ENCODE measurements at places on chromosomes 12 and 14.

DNA sequence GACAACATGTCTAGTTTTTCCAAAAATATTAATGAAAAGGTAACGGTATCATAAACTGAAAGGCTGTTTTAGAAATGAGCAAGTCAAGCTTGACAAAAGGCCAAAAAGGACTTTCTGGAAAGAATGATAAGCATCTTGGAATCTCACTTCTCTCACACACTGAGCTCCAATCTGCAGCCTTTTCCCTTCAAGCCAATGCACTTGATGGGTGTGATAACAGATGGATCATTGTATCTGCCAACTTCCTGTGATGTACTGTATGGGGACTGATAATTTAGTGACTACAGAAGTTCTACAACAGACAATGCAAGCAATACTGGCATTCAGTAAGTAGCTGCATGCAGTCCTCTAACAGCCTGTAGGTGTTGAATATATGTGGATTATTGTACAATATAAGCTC, 147.1 kb downstream of the MED13L start:
- DNase-seq: no peak

DNA sequence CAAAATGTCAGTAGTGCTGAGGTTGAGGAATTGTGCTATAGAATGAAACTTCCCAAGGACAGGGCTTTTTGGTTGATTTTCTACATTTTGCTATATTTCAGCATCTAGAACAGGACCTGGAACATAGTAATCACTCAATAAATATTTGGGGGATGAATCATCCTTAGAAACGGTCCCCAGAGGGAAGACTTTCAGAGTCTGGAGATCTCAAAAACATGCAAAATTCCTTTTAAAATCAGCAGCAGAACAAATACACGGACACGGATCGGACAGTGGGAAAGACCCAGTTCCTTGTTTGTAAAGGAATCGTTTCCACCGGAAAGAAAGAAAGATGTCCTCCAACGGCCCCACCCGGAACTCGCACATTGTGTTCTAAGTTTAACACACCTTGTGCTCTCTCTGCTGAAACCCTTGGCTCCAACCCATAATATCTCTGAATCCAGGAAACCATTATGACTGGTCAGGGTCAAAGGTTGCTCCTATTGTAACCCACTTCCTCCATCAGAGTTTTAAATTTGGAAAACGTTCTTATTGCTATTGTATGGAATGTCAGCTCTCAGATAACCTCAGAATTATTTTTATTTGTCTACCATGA, 617.2 kb downstream of the MED13L start:
- no peak for DNase-seq

- DNase-seq: no peak
These were observed 42.2 kb downstream of the FBXL14 start for GRCh38 chr12:1552171-1552570.

DNA sequence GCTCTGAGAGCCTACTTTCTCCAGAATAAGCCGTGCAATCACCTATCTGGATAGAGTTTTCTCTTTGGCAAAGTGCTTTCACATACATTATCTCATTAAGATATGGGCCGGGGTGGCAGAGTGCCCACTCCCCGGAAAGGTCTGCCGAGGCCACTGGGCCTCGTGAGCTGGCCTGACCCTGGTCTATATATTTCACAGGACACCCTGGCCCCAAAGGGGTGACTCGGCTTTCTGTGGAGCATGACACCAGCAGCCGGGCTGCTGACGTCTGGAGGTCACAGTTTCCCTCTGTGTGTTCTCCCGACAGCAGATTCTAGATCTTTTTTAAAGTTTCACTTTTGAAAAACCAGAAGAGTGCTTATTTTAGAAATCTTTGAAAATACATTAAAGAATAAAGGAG, 27.9 kb upstream of the ATP2A2 start:
- DNase-seq: no peak

DNA sequence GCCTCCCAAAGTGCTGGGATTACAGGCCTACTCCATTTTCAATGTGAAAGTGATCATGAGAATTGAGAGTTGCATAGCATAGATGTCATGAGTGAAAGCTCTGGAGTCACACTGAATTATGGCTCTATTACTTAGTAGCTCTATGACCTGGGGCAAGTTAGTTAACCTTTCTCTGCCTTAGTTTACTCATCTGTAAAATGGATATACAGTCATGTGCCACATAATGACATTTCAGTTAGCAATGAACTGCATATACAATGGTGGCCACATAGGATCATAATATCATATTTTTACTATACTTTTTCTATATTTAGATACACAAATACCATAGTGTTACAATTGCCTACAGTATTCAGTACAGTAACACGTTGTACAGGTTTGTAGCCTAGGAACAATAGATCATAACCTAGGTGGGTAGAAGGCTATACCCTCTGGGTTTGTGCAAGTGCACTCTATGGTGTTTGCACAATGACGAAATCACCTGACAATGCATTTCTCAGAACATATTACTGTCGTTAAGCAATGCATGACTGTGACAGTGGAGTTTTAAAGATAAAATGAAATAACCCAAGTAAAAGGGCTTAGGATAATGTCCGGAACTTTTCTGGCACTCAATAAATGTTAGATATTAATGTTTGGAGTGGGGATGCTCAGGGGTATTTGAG, 53.1 kb downstream of the ZFYVE26 start:
- no peak for DNase-seq

DNA sequence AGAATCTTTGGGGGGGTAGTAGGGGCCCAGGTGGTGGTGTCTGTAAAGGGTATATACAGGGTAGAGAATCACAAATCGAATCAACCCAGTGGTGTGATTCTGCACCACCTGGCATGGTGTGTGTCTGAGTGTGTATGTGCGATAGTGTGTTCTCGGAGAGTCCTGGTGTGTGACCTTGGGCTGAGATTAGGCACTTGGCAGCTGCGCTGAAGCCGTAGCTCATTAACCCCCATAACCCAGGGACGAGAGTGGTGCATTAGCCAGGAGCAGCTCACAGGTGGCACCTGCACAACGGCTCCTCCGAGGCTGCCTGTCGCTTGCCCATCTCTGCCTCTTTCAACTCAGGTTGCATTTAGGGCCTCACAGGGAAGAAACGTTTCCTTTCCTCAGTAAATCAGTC, 15.6 kb upstream of the TESC start:
- peak; percentile 3 for DNase-seq

DNA sequence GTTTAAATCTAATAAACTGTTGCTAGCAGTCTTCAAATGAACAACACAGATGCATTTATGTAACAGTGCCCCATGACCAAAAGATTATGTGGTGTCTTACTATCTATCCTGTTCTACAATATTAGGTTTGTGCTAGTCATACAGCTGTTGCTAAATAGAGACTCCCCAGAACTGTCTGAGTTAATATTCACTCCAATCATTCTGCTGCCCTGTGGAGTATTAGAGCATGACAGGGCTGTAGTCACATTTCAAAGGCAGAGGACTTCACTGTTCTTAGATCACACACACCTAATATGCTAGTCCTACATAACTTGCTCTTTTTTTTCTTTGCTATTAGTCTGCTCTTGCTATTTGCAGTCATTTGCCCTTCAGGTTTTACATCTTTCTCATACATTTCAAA, 157.6 kb upstream of the MDGA2 start:
- DNase-seq: no peak

- no peak for DNase-seq
These were observed 27.4 kb downstream of the MED6 start for GRCh38 chr14:70573050-70573449.

DNA sequence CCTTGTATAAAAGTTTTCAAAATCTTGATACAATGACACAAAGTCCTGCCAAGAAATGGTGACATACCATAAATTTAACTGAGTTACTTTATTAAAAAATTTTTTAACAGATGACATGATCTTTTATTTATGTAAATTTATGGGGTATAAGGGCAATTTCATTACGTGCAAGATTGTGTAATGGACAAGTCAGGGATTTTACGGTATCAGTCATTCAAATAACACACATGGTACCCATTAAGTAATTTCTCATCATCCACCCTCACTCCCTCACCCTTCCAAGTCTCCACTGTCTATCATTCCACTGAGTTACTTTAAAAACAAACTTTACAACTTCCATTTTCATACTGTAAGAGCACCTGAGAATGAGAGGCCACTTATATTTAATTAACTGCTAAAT, 37.4 kb downstream of the SPTLC2 start:
- no peak for DNase-seq

- no peak for DNase-seq
These were observed 44.0 kb upstream of the FRMD6 start for GRCh38 chr14:51607711-51608110.

- DNase-seq: no peak
These were observed 332.1 kb downstream of the NELL2 start for GRCh38 chr12:44544018-44544417.

- no peak for DNase-seq
These were observed 10.6 kb downstream of the SPRING1 start for GRCh38 chr12:116727261-116727660.

- DNase-seq: no peak
These were observed 70.7 kb downstream of the BBS10 start for GRCh38 chr12:76277480-76277879.

DNA sequence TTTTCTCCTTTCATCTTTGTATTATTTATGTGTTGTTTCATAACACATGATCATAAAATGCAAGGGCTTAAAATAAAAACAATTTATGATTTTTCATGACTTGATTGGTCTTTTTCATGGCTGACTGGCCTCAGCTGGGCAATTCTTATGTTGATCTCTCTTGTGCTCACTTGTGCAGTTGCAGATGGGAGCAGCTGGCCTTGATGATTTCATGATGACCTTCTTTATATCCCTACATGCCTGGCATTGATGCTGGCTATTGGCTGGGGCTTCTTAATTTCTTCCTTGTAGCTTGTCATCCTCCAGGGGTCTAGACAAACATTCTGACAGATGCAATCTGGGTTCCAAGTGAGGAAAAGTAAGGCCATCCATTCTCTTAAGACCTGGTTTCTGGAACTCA, 1832.8 kb upstream of the FLRT2 start:
- no peak for DNase-seq

DNA sequence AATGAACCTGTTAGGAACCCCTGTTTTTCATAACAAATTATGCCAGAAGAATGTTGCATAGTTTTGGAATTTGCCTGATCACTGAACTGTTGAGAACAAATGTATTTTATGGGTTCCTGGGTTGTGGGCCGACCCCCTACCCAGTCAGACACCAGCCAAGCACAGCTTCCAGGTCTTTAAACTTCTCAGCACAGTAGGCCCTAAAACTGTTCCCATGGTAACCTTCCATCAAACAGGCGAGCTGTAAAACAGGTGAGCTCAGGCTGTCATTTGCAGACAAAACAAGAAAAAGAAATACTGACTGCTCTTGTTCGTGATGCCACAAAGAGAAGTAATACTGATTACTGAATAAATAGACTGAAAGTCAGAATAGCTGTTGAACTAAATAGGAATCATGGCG, 147.0 kb downstream of the PTPRO start:
- DNase-seq: no peak

- DNase-seq: no peak
These were observed 5.3 kb downstream of the BHLHE41 start for GRCh38 chr12:26119391-26119989.

GRCh38 chr14:64364907-64365306, 23.2 kb upstream of the MTHFD1 start:
- no peak for DNase-seq

GRCh38 chr12:90250766-90251165, 542.1 kb upstream of the ATP2B1 start:
- no peak for DNase-seq

GRCh38 chr14:59630288-59630963, 53.8 kb upstream of the CCDC175 start:
- no peak for DNase-seq

Measured in naive thymus-derived CD8-positive, alpha-beta T cell (primary cell).